Endodermal cell (in vitro differentiated cells): ENCODE measurements at places on chromosomes 7 and 10. TPM values are rescaled to one million over a fixed set of nuclear protein-coding genes. Genes with fewer than 3 reads are reported as not detected.
A peak's percentile ranks its signal among the peaks of the same experiment; 100 is the strongest.

GRCh38 chr7:99679400-99680191 is at the start of gene CYP3A5:
Gene CYP3A5 (minus strand): TSS chr7:99679996. CDS start chr7:99679896, 100 bp downstream.
- H3K4me3 ChIP-seq = no peak within 1 kb of the TSS
- no peaks in the 10 kb centered on the region for H3K4me1 ChIP-seq
- H3K36me3 ChIP-seq = no peaks in the 10 kb centered on the region
- no peak within 1 kb of the TSS for H3K27ac ChIP-seq
- DNase-seq = no peak
- H3K27me3 ChIP-seq = no peaks in the 10 kb centered on the region

DNA sequence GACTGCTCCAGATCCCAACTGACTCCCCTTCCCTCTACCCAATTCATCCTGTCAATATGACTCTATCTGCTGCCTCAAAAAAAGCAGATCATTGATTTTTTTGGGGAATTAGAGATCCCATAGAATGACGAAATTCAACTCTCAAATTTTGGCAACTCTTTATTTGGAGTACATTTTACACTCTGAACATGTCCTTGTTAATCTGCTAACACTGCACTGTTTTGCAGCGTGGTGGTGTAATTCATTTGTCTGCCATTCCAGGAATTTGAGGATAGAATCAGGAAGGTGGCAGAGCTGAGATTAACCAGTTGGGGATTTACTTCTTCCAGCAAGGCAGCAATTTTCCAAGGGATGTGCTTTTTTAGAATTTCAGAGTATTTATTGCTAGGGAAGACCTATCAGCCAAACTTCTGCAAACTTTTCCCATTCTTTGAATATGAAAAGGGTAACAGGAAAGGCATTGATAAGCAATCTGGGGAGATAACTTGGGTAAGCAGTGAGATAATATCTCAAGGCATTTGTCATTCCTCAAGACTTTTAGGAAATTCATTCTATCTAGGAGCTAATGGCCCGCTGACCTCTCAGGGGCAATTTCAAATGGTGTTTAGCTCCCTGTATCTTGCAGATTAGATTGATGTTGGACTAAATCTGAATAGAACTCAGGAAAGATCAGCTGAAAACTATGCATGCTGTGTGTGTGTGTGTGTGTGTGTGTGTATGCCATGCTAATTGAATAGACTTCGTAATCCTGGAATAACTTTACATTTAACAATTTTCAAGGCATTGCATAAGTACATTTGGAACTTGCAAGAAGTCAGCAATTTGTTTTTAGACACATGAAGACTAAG is 9.7 kb downstream of the BAMBI start:
- no peak overlapping the region for H3K27ac ChIP-seq
- peaks cover 15% of the 10 kb centered on the region for H3K36me3 ChIP-seq
- H3K27me3 ChIP-seq = no peaks in the 10 kb centered on the region
- DNase-seq = no peak

Gene FAM13C
- 2.7 and 3.7 TPM in 2 replicates for total RNA-seq

GRCh38 chr7:69738396-69738951 is 140.2 kb downstream of the AUTS2 start:
- H3K4me1 ChIP-seq = peaks cover 38% of the 10 kb centered on the region
- no peak overlapping the region for H3K4me3 ChIP-seq
- no peaks in the 10 kb centered on the region for H3K36me3 ChIP-seq
- no peak for DNase-seq
- H3K27ac ChIP-seq = peak overlapping the region; percentile 81

- H3K4me1 ChIP-seq = peaks cover 16% of the 10 kb centered on the region
- H3K4me3 ChIP-seq = peak overlapping the region; percentile 81
- H3K27ac ChIP-seq = peak overlapping the region; percentile 92
- H3K36me3 ChIP-seq = no peaks in the 10 kb centered on the region
Observed at GRCh38 chr10:122162671-122163173, 108.4 kb upstream of the BTBD16 start.

Gene IKZF1
- 0.23 to 0.65 TPM (median 0.44 TPM) in 3 replicates for total RNA-seq

- H3K27ac ChIP-seq = no peak overlapping the region
- H3K4me1 ChIP-seq = peaks cover 6% of the 10 kb centered on the region
- H3K27me3 ChIP-seq = peaks cover 8% of the 10 kb centered on the region
- no peaks in the 10 kb centered on the region for H3K36me3 ChIP-seq
- no peak overlapping the region for H3K4me3 ChIP-seq
- DNase-seq = peak; percentile 19
Observed at GRCh38 chr7:142806022-142806356, 35.2 kb downstream of the PRSS2 start.

- H3K27me3 ChIP-seq = no peaks in the 10 kb centered on the region
- no peak overlapping the region for H3K4me3 ChIP-seq
- no peaks in the 10 kb centered on the region for H3K36me3 ChIP-seq
- no peak for DNase-seq
Observed at GRCh38 chr10:14692344-14693076, 82.2 kb downstream of the FAM107B start.

- no peaks in the 10 kb centered on the region for H3K36me3 ChIP-seq
- no peaks in the 10 kb centered on the region for H3K27me3 ChIP-seq
- H3K27ac ChIP-seq = no peak overlapping the region
Observed at GRCh38 chr7:107152011-107152410, 16.8 kb upstream of the HBP1 start.

GRCh38 chr7:45052011-45052410 is 36.8 kb downstream of the NACAD start:
- H3K27me3 ChIP-seq = no peaks in the 10 kb centered on the region

Gene HBP1
- total RNA-seq = 39.3 to 71.7 TPM (median 40.0 TPM) in 3 replicates

GRCh38 chr10:22339761-22340328 is 5.5 kb upstream of the SPAG6 start:
- H3K4me3 ChIP-seq = peak overlapping the region; percentile 79
- no peak overlapping the region for H3K27ac ChIP-seq
- H3K36me3 ChIP-seq = no peaks in the 10 kb centered on the region
- H3K27me3 ChIP-seq = peaks cover 95% of the 10 kb centered on the region
- no peak for DNase-seq

DNA sequence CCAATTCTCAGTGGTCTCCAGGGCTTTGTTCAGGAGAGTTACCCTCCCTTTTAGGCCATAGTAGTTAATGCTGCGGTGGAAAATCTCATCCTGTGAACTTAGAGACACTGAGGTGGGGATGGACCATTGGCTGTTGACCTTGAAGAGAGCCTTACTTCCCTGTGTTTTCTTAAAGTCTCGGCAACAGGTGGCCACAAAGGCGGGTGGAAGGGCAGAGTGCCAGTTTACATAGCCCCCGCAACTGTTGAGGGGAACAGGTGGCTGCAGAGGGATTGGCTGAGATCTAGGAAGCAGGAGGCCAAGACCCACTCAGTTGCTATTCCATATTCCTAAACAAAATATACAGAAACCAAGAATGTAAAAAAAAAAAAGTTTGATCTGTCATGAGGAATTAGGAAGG is 160.6 kb downstream of the ST7 start:
- H3K36me3 ChIP-seq = no peaks in the 10 kb centered on the region
- peaks cover 65% of the 10 kb centered on the region for H3K27me3 ChIP-seq
- H3K4me3 ChIP-seq = no peak overlapping the region
- DNase-seq = no peak
- H3K4me1 ChIP-seq = no peaks in the 10 kb centered on the region
- no peak overlapping the region for H3K27ac ChIP-seq

Gene PDE6C
- total RNA-seq = not detected in 2 replicates

- peak; percentile 36 for DNase-seq
- no peak overlapping the region for H3K27ac ChIP-seq
- H3K36me3 ChIP-seq = no peaks in the 10 kb centered on the region
- no peak overlapping the region for H3K4me3 ChIP-seq
- no peaks in the 10 kb centered on the region for H3K27me3 ChIP-seq
- no peaks in the 10 kb centered on the region for H3K4me1 ChIP-seq
Observed at GRCh38 chr10:1141701-1142100, 85.5 kb downstream of the WDR37 start.

DNA sequence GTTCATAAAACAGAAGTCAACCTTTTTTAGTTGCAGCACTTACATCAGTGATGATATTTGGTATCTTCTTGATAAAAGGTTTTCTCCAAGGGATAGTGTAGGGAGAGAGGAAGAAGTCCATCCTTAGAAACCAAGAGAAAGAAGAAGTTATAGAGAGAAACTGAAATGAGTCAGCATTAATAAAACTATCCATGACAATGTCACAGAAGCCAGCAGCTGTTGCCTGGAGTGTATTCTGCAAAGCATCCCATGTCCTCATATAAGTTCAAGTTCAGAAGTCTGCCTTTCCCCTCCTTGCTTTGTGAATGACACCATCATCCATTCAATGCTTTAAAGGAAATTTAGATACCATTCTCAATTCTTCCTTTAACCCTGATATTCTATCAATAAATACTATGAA is 14.4 kb upstream of the COL1A2 start:
- no peaks in the 10 kb centered on the region for H3K27me3 ChIP-seq
- DNase-seq = no peak
- H3K36me3 ChIP-seq = no peaks in the 10 kb centered on the region
- peaks cover 4% of the 10 kb centered on the region for H3K4me1 ChIP-seq
- H3K4me3 ChIP-seq = no peak overlapping the region

Gene OR2A25
- not detected in 2 replicates for total RNA-seq

DNA sequence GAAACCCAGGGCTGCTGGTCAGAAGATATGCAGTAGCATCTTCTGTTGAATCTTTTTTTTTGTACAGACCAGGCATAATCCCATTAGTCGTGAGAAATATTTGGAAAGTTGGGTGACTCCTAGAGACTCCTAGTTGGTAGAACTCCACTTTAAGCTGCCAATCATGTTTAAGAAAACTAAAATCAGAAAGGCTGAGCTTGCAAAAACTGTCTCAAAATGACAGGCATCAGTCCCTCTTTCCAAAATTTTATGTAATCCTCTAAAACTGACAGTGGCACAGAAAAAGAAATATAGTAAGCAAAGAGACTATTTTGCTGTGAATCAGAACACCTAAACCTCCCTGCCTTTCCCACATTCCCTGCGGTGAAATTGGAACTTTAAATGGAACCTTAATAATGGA is 568.5 kb downstream of the CCSER2 start:
- H3K27ac ChIP-seq = no peak overlapping the region
- H3K36me3 ChIP-seq = no peaks in the 10 kb centered on the region
- no peaks in the 10 kb centered on the region for H3K4me1 ChIP-seq
- DNase-seq = no peak
- no peak overlapping the region for H3K4me3 ChIP-seq

Gene SAMD8
- total RNA-seq = 30.5 to 38.3 TPM (median 31.7 TPM) in 3 replicates

- no peaks in the 10 kb centered on the region for H3K27me3 ChIP-seq
- no peak overlapping the region for H3K27ac ChIP-seq
- no peaks in the 10 kb centered on the region for H3K36me3 ChIP-seq
- H3K4me3 ChIP-seq = no peak overlapping the region
Observed at GRCh38 chr7:149670288-149670687, 103.1 kb downstream of the ZNF467 start.

GRCh38 chr10:69439350-69439739 is 11.9 kb upstream of the TSPAN15 start:
- no peaks in the 10 kb centered on the region for H3K36me3 ChIP-seq
- no peak for DNase-seq
- H3K27me3 ChIP-seq = no peaks in the 10 kb centered on the region
- H3K4me3 ChIP-seq = no peak overlapping the region
- H3K4me1 ChIP-seq = no peaks in the 10 kb centered on the region

DNA sequence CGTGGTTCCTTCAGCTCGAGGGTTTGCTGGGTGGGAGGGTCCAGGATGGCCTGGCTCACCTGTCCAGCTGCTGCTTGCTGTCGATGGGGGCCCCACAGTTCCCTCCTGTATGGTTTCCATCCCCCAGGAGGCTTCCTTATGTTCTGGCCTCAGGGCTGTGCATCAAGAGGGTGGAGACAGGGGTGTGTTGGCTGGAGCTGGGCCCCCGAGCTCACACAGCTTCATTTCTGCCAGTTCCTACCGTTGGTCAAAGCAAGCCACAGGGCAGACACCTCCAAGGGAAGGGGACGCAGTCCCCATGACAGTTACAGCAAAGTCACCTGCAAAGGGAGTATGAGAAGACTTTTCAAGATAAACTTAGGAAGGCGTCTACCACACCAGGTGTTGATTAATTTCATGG is 156.9 kb downstream of the EBF3 start:
- no peak for DNase-seq
- H3K4me3 ChIP-seq = no peak overlapping the region
- no peak overlapping the region for H3K27ac ChIP-seq
- H3K36me3 ChIP-seq = no peaks in the 10 kb centered on the region
- H3K27me3 ChIP-seq = no peaks in the 10 kb centered on the region
- no peaks in the 10 kb centered on the region for H3K4me1 ChIP-seq

Gene DIP2C
- 12.3 to 15.1 TPM (median 13.0 TPM) in 3 replicates for total RNA-seq

Gene INSYN2A
- total RNA-seq = 0.07 and 0.09 TPM in 2 replicates

- no peaks in the 10 kb centered on the region for H3K36me3 ChIP-seq
- DNase-seq = no peak
- H3K27me3 ChIP-seq = no peaks in the 10 kb centered on the region
- no peak overlapping the region for H3K4me3 ChIP-seq
- H3K27ac ChIP-seq = no peak overlapping the region
Observed at GRCh38 chr10:27720529-27720928, 25.1 kb downstream of the MKX start.

Gene TEX36
- total RNA-seq = not detected in 2 replicates

- no peaks in the 10 kb centered on the region for H3K36me3 ChIP-seq
- H3K4me3 ChIP-seq = no peak overlapping the region
- H3K27ac ChIP-seq = no peak overlapping the region
- DNase-seq = no peak
Observed at GRCh38 chr10:25036381-25036780, 20.0 kb downstream of the THNSL1 start.

Gene JAZF1
- total RNA-seq = 18.2 to 29.1 TPM (median 18.3 TPM) in 3 replicates

- H3K4me3 ChIP-seq = no peak overlapping the region
- DNase-seq = peak; percentile 43
- H3K27ac ChIP-seq = peak overlapping the region; percentile 21
- H3K36me3 ChIP-seq = no peaks in the 10 kb centered on the region
- no peaks in the 10 kb centered on the region for H3K27me3 ChIP-seq
- peaks cover 12% of the 10 kb centered on the region for H3K4me1 ChIP-seq
Observed at GRCh38 chr7:84637568-84638338, 443.2 kb upstream of the SEMA3A start.

DNA sequence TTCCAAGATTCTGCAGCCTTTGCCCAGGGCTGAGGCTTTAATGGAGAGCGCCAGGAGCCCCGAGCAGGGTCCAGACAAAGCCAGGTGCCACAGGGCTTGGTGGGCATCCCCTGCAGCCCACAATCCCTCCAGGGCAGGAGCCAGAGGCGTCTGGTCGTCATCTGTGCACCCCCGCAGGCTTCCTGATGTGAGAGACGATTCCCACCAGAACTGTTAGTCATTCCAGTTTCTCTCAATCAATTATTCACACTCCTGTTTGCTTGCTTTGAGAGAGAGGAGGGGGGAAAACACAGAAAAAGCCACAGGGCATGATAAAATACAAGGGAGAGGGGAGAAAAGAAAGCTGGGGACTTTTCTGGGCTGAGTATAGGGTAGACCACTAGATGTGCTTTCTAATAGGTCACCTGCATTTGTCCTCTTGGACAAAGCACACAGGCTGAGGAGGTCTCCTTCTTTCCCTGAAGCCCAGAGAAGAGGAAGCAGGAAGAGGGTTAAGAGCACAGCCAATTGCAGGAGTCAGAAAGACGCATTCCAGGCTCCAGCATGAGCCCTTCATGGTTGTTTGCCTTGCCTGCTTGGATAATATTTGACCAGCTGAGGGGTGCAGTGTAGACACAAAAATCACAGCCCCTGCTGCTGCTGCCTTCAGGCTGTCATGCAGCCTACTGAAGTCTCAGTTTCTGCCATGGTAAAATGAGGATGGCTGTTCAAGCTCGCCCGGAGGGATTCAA is 194.4 kb downstream of the PLXNA4 start:
- H3K36me3 ChIP-seq = no peaks in the 10 kb centered on the region
- peaks cover 31% of the 10 kb centered on the region for H3K4me1 ChIP-seq
- H3K4me3 ChIP-seq = peak overlapping the region; percentile 44
- peak overlapping the region; percentile 80 for H3K27ac ChIP-seq

Gene POU6F2
- 3.5 to 6.0 TPM (median 5.5 TPM) in 3 replicates for total RNA-seq

GRCh38 chr7:85529201-85529600 is 342.3 kb upstream of the SEMA3D start:
- no peak for DNase-seq
- no peak overlapping the region for H3K27ac ChIP-seq
- H3K4me1 ChIP-seq = no peaks in the 10 kb centered on the region
- H3K4me3 ChIP-seq = no peak overlapping the region

Gene FAM237B
- not detected in 2 replicates for total RNA-seq
